ENCODE measurements at places on chromosomes 2 and 18. TPM values are rescaled to one million over a fixed set of nuclear protein-coding genes. Genes with fewer than 3 reads are reported as not detected.

Gene TRIB2
- total RNA-seq = 57.3 TPM

- no peak for DNase-seq
These were observed 116.4 kb downstream of the ZNF516 start for GRCh38 chr18:76378526-76379215.

Gene BIN1
- 35.6 TPM for total RNA-seq

Gene CFAP65
- total RNA-seq = 0.13 TPM

DNA sequence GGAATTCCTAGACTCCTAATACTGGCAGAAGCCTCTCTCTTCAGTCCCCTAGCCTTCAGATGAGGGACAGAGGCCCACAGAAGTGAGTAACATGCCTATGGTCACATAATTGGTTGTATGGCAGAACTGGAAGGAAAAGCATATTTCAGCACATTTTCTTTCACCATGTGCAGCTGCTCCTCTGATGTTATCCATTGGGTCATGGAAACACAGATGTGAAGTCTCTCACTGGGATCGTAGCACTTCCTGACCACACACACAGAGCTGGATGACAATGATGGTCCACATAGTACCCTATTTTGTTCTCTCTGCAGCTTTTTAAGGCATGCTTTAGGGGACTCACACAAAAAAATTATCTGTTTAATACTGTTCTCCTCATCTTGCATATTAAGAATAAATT is 24.5 kb downstream of the MYO3B start:
- no peak for DNase-seq

Gene SERTAD2
- 4.5 TPM for total RNA-seq

Gene LCT
- total RNA-seq = 0.06 TPM

GRCh38 chr2:127275356-127275755 is 18.6 kb downstream of the ERCC3 start:
- DNase-seq = no peak

Gene STK11IP
- total RNA-seq = 24.1 TPM

GRCh38 chr18:7755753-7756475 is 188.8 kb downstream of the PTPRM start:
- DNase-seq = no peak

Gene RHBDD1
- 23.1 TPM for total RNA-seq

DNA sequence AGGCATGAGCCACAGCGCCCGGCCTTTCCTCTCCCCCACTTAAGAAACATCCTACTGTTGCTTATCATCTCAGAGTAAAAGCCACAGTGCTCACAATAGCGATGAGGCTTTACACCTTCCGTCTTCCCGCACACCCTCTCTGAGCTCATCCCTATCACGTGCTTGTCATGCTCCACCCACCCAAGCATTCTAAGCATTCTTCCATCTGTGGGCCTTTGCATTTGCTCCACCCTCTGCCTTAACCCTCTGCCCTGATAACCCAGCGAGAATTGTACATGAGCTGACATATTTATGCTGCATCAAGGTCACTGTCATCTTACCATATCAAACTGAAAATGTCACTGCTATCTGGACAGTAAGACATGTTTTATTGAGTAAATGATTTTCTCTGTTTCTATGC is 22.6 kb downstream of the FOXI3 start:
- no peak for DNase-seq

Gene B3GNT7
- 73.1 TPM for total RNA-seq

GRCh38 chr2:234950730-234951663 is 820 bp upstream of the SH3BP4 start:
- DNase-seq = no peak

DNA sequence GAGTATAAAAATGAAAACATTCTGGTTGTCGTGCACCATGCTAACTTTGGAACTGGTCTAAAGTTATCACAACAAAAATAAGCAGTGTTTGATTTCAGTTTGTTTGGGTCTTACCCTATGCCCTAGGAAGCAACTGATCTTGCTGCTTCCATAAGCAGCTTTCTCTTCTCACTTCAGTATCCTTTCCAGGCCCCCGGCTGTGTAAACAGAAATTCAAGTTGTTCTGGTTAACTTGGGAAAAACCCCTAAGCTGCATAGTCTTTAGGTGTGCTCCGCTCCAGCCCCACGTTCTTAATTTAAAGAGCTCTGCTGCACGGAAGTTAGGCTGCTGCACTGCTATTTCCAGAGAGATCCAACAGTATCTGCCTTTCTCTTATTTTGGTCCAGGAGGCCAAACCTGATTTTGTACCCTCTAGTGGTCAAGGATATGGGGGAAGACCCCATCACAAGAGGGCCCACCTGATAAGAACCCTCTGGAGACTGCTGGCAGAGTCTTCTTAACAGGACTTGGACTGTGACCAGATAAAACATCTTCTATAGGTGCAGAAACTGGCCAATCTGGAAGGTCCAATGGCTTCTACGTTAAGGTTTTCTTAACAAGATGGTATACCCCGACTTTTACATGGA is 69.1 kb downstream of the FEZ2 start:
- DNase-seq = no peak

Gene KCNG2
- total RNA-seq = 0.19 TPM

DNA sequence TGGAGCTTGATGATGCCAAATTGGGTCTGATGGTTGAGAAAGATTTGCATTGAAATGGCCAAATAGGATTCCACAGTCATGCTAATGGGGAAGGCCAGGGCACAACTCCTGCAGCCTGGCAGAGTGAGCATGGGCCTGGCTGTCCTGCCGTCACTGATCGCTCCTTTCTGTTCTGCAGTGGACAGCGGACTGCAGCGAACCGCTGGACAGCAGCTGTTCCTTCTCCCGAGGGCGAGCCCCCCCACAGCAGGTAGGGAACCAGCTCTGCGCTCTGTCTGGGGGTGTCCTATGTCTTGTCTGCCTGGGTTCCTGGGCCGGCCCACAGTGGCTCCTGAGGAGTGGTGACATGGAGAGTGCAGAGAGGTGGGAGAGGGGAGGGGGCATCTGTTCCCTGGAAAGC is 97.6 kb downstream of the CTIF start:
- DNase-seq = no peak

- no peak for DNase-seq
These were observed 56.6 kb downstream of the ZNF804A start for GRCh38 chr2:184654945-184655344.

- DNase-seq = no peak
These were observed 158.3 kb downstream of the GULP1 start for GRCh38 chr2:188449971-188450370.

Gene SEPTIN10
- total RNA-seq = 93.6 TPM

Gene KCNS3
- 20.5 TPM for total RNA-seq

Gene CD226
- total RNA-seq = not detected

DNA sequence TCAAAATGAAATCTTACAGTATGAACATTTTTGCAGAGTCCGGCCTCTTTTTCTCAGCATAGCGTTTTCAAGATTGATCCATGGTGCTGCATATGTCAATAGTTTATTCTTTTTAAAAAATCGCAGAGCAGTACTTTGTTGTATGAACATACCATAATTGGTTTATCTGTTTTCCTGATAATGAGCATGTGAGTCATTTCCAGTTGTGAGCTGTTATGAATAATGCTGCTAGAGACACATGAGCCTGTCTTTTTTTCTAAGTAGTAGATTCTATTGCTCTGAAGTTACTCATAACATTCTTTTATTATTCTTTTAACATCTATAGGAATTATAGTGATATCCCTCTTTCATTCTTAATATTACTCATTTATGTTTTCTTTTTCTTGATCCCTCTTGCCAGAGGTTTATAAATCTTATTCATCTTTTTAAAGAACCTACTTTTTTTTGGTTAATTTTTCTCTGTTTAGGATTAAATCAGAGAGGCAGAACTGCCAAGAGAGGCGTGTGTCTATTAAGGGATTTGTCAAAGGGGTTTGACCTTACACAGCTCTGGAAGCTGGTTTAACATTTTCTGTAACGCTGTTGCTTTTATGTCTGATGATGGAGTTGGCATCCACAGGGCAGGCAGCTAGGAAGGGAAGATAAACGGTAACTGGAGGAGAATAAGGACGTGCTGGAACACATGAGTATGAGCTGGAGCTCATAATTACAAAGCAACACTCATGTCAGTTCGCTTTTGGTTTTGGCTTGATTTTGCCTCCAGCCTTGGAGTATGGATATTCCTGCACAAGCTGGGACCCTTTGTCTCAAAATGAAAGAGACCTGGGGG is 47.4 kb downstream of the MGAT5 start:
- DNase-seq = no peak

GRCh38 chr2:194203898-194204297 is 1453.1 kb upstream of the SLC39A10 start:
- no peak for DNase-seq

DNA sequence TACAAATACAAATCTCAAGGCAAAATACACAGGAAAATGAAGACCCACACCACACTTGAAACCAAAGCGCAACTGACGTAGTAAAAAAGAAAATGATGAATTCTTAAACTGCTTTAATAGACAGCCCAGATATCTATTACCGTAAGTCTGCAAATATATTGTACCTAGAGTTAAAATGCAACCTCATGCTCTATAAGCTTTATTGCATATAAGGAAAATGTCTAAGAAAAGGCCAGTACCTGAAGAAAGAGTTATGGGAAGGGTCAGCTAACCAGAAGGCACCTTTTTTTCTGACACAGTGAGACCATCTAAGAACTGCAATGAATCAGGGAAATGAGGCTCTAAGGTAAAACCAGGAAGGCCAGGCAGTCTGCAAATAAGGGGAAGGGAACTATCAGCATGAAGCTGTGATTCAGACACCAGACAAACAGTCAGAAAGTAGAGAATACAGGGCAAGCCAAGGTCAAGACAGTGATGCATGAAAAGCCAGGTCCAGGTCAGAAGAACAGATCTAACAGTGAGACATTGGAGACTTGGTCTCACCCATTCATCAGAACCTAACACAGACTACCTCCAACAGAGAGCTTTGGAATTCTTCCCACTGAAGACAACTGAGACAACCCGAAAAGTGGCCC is 46.9 kb downstream of the PDE11A start:
- DNase-seq = no peak

Gene DSG4
- total RNA-seq = not detected

DNA sequence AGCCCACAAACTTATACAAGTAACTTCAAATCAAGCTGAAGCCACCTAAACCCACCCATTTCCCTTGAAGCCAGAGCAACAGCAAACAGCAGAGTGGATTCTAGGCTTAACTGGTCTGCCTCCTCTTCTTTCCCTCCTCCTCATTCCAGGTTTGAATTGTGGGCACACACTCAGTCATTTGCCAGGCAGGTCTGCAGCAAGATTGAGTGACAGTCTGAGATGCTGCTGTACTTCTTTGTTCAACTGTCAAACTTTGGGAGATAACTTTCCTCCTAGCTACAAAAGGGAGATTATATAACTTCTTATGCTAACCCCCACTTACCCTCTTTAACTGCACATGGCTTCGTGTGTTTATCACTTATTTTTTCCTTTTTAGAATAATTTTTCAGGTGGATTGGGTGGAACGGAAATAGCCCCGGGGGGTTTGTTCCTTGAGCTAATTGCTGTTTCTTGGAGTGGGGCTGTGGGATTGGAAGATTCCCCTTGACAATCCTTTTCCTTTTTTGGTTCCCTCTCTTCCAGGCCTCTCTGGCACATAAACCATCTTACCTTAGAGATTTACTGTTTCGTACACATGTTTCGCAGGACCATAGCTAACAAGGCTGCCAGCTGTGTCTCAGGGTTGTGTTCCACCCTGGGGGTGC is 55.0 kb downstream of the RNF144A start:
- no peak for DNase-seq

Gene LYPD1
- 2.1 TPM for total RNA-seq

- DNase-seq = no peak
These were observed 702.9 kb upstream of the ACVR2A start for GRCh38 chr2:147141930-147142329.

- DNase-seq = no peak
These were observed 29.8 kb upstream of the KDM3A start for GRCh38 chr2:86411396-86411795.

Gene DSG1
- not detected for total RNA-seq
